Camera-type eye (tissue), 1 donor: ENCODE measurements at places on chromosomes 6 and 20. TPM values are rescaled to one million over a fixed set of nuclear protein-coding genes. Genes with fewer than 3 reads are reported as not detected.

Gene BEND6
- 5.8 TPM for total RNA-seq

Gene REM1
- 3.3 TPM for total RNA-seq

Gene MATN4
- total RNA-seq = 11.4 TPM

Gene PRICKLE4
- 4.1 TPM for total RNA-seq

Gene PTGIS
- total RNA-seq = 17.7 TPM

Gene SMPD2
- 7.9 TPM for total RNA-seq

Gene SPTLC3
- 14.1 TPM for total RNA-seq

Gene MKKS
- 28.9 TPM for total RNA-seq

Gene RTN4IP1
- total RNA-seq = 4.8 TPM

Gene TXLNB
- total RNA-seq = 13.7 TPM

Gene COX4I2
- 3.2 TPM for total RNA-seq

Gene SDCBP2
- total RNA-seq = 2.7 TPM

Gene DEFB132
- total RNA-seq = not detected

Gene DNMT3B
- total RNA-seq = 10.0 TPM

Gene AGER
- 2.6 TPM for total RNA-seq

Gene FAM217A
- total RNA-seq = not detected

Gene CD109
- 17.0 TPM for total RNA-seq

Gene LRRC73
- 0.99 TPM for total RNA-seq

Gene SOX4
- 232 TPM for total RNA-seq

Gene BMP5
- total RNA-seq = 20.8 TPM

Gene ASIP
- 1.9 TPM for total RNA-seq

Gene DDO
- 0.16 TPM for total RNA-seq

Gene TREML1
- total RNA-seq = 0.55 TPM

Gene C20orf204
- 1.0 TPM for total RNA-seq

Gene FAM83C
- 0.16 TPM for total RNA-seq

Gene PKHD1
- 0.66 TPM for total RNA-seq

Gene ANGPT4
- 0.60 TPM for total RNA-seq

Gene AIF1
- total RNA-seq = 10.5 TPM

Gene CFB
- total RNA-seq = 14.6 TPM

Gene PTK6
- 1.3 TPM for total RNA-seq

Gene CALHM4
- total RNA-seq = not detected

Gene PROKR2
- not detected for total RNA-seq

Gene TCP11
- 0.99 TPM for total RNA-seq

Gene CYP21A2
- total RNA-seq = 0.22 TPM

Gene VWA7
- total RNA-seq = 0.88 TPM

Gene ZNF184
- total RNA-seq = 21.3 TPM

Gene POM121L2
- total RNA-seq = not detected

Gene MOCS1
- total RNA-seq = 20.8 TPM

Gene SH3BGRL2
- total RNA-seq = 71.2 TPM

Gene ROMO1
- total RNA-seq = 49.9 TPM

Gene POLR1H
- 17.3 TPM for total RNA-seq

Gene PRR18
- 0.22 TPM for total RNA-seq

Gene SYCP2
- total RNA-seq = 5.4 TPM

Gene MPC1
- 41.2 TPM for total RNA-seq

Gene DZANK1
- 4.0 TPM for total RNA-seq

Gene LZTS3
- total RNA-seq = 18.7 TPM

Gene RUNX2
- 5.1 TPM for total RNA-seq

Gene C6orf15
- not detected for total RNA-seq

Gene CALHM6
- 2.5 TPM for total RNA-seq

Gene IRF4
- 7.6 TPM for total RNA-seq

Gene IL17F
- not detected for total RNA-seq

Gene SSTR4
- total RNA-seq = not detected

Gene SEMG1
- not detected for total RNA-seq

Gene CLPSL2
- total RNA-seq = not detected

Gene SLC22A3
- total RNA-seq = 6.1 TPM

Gene OARD1
- total RNA-seq = 36.7 TPM
